Astrocyte (in vitro differentiated cells and primary cell): ENCODE measurements at places on chromosomes 7 and 10. TPM values are rescaled to one million over a fixed set of nuclear protein-coding genes. Genes with fewer than 3 reads are reported as not detected.

Gene KCNH2
- total RNA-seq = 4.5 and 4.6 TPM in 2 replicates

Gene SPDYE2B
- total RNA-seq = not detected in 2 replicates

Gene MYH16
- 0.11 and 0.24 TPM in 2 replicates for total RNA-seq

Gene IGFBP3
- total RNA-seq = 1,092 and 1,283 TPM in 2 replicates

DNA sequence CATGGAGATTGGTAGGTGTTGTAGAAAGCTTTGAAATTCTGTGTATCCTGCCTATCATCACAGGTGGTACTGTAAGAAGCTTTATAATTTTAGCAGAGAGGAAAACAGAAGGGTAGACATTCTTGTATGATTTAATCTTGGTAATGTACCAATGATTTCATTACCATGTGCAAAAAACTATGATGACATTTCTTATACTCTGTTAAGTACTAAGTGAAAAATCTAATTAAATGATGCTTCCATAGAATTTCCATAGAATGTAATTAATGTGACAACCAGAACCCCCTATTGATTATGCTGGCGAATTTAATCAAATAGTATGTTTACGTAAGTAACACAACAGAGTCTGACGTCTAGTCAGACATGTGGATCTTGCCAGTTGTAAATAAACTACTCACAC lies 16.0 kb upstream of the RHOBTB1 start:
- H3K27ac ChIP-seq = no peak overlapping the region
- H3K27me3 ChIP-seq = no peaks in the 10 kb centered on the region
- no peak overlapping the region for H3K4me3 ChIP-seq
- H3K4me1 ChIP-seq = peaks cover 41% of the 10 kb centered on the region
- H3K36me3 ChIP-seq = no peaks in the 10 kb centered on the region

DNA sequence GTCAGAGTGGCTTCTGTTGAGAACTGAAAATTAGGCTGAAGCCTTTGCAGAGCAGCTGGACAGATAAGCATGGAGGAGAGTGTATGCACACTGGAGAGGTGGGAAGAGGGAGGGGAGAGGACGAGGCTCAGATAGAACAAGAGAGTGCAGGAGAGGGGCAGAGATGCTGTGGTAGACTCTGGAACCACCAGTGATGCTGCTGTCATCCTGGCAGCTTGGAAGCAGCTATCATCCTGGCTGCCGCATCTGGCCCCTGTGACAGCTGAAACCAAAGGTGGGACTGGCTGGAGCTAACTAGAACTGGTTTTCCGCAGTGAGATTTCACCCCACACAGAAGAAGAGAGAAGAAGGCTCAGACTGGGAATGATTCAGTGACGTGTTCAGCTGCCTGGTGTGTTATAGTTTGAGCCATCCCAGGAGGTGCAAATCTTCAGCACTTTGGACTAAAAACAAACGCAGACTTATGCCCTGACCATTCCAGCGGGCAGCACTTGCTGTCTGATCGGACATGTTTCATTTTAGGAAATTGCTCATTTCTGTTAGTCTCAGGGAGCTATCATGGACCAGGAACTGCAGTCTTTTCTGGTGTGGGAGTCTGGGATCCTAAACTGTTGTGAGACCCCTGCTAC lies 38.4 kb downstream of the EEPD1 start:
- H3K27me3 ChIP-seq = no peaks in the 10 kb centered on the region
- DNase-seq = no peak
- H3K4me1 ChIP-seq = peaks cover 18% of the 10 kb centered on the region
- H3K27ac ChIP-seq = peak overlapping the region; percentile 56
- H3K36me3 ChIP-seq = no peaks in the 10 kb centered on the region

DNA sequence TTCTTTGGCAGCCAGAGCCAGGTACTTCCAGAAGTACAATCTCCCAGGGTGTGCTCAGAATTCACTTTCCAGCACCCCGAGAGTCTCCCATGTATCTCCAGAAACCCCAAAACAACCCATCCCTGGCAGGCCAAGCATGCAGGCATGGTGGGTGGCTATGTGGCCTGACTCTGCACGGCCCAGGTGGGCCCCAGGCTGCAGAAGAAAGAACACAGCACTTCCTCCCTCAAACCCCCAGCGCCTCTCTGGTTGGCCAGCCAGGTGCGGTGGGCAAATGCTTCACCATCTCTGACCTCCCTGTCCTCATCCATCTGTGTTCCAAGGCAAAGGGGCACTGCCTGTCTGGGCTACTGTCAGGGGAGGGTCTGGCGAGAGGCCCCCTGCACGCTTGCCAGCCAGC lies 100.3 kb downstream of the MKI67 start:
- H3K27ac ChIP-seq = no peak overlapping the region
- DNase-seq = no peak
- no peak overlapping the region for H3K4me3 ChIP-seq
- H3K27me3 ChIP-seq = no peaks in the 10 kb centered on the region
- no peaks in the 10 kb centered on the region for H3K36me3 ChIP-seq

DNA sequence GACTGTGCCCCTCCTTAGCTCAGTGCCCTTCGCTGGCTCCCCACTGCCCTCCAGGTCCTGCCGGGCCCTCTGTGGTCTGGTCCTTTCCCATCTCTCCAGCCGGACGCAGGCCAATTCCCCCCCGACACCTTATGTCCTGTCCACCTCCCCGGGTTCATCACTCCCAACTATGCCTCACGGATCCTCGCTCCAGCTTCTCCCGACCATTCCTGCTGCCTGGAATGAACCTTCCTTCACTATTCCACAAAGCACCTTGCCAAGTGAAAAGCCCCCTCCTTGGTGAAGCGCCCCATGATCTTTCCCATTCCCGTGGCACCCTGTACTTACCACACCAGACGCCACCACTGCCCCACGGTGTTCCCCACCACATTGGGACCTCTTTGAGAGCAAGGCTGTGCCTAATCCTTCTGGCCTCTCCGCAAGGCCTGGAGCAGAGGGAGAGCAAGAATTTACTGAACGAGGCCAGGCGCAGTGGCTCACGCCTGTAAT lies 47.2 kb downstream of the TMEM270 start:
- no peaks in the 10 kb centered on the region for H3K36me3 ChIP-seq
- H3K4me1 ChIP-seq = peaks cover 7% of the 10 kb centered on the region
- no peaks in the 10 kb centered on the region for H3K27me3 ChIP-seq
- no peak for DNase-seq

GRCh38 chr7:98745722-98746318 lies 124.0 kb downstream of the TMEM130 start:
- no peaks in the 10 kb centered on the region for H3K4me1 ChIP-seq
- H3K4me3 ChIP-seq = no peak overlapping the region
- H3K27me3 ChIP-seq = peaks cover 2% of the 10 kb centered on the region
- no peak for DNase-seq
- H3K27ac ChIP-seq = no peak overlapping the region
- no peaks in the 10 kb centered on the region for H3K36me3 ChIP-seq

DNA sequence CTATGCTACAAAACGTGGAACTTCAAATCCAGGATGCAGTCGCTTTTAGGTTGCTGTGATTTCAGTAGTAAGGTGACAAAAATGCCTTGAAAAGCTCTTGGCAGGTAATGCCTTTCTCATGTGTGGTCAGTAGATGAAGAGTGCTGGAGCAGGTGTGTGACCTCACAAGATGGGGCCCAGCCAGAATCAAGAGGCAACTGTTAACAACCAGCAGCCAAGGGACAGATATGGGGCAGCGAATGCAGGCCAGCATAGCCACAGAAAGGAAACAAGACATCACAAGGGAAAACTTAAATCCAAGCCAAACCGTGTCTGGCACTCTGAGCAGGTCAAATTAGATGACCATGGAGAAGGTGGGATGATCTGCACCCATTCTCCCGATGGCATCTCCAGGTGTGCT lies 12.3 kb downstream of the HUS1 start:
- H3K27ac ChIP-seq = no peak overlapping the region
- H3K4me1 ChIP-seq = no peaks in the 10 kb centered on the region
- H3K36me3 ChIP-seq = peaks cover 48% of the 10 kb centered on the region

DNA sequence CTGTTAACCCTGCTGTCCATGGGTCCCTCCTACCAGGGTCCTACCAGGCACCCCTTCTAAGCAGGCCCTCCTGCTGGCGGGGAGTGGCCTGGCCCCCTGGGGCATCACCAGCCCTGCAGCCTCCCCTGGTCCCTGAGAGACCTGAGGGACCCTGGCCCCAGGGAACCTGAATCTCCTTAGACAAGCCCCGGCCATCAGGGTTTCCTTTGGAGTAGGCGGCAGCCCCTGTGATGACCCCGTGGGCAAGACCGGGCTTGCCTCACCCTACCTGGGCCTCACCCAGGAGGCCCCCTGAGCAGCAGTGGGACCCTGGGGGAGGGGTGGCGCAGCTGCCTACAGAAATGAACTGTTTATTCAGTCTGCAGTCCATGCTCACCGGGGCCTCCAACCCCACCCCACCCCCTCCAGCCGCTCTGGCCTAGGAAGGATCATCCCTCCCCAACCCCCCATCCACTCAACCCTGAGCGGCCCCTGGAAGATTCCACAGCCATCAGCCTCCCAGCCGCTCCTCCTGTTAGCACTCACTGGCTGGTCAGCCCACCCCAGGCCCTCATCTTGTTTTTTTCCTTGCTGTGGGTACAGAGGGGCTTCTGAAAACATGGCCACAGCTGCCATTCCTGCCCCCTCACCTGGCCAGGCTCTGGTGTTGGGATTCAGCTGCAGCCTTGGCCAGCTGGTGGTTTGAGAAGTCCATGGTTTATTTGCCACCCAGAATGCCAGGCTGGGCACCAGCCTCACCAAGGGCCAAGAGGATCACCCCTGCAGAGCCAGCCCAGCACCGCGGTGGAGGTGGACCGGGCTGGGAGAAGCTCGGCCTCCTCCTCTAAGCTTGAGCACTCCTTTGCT lies 34.8 kb upstream of the CHST15 start:
- no peak overlapping the region for H3K4me3 ChIP-seq

GRCh38 chr7:99557940-99558305 lies 519 bp upstream of the ZNF655 start:
- peak overlapping the region; percentile 91 for H3K4me3 ChIP-seq

DNA sequence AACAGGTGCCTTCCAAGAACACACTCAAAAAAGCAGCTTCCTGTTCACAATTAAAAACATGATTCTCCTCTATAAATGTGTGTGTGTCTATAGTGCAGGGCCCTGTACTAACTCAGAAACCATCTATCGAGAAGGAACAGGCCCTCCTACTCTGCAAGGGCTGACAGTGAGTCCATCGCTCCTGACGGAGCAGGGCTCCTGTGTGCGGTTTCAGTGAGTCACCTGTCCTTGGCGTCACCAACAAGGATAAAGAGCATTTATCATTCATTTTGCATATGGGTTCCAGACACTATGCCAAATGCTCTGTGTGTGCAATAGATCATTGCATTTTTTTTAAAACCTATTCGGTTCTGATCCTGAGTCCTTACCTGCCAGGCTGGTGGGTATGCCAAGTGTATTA lies 63.7 kb downstream of the TACC2 start:
- peak; percentile 74 for DNase-seq
- H3K27me3 ChIP-seq = peaks cover 2% of the 10 kb centered on the region
- no peak overlapping the region for H3K27ac ChIP-seq
- no peaks in the 10 kb centered on the region for H3K36me3 ChIP-seq
- no peaks in the 10 kb centered on the region for H3K4me1 ChIP-seq
- H3K4me3 ChIP-seq = no peak overlapping the region

DNA sequence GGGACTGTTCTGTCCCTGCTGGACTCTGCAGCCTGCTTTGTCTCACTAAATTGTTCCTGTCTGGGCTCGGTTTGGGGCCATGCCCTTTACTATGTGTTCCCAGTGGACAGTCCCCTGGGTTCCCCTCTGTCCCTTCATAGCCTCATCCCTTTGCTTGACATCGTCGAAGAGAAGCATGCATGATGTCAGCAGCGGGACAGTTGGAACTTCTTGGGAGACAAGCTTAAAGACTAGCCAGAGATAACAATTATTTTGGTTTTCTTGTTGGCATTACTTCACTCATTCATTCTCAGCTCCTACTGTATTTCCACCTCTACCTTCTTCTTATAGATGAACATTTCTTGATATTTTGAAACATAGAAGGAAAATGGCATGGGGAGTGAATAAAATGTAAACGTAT lies 2.7 kb downstream of the EPHB6 start:
- H3K27ac ChIP-seq = no peak overlapping the region
- H3K4me3 ChIP-seq = no peak overlapping the region
- H3K4me1 ChIP-seq = peaks cover 8% of the 10 kb centered on the region
- no peak for DNase-seq

- no peaks in the 10 kb centered on the region for H3K36me3 ChIP-seq
- no peak overlapping the region for H3K27ac ChIP-seq
- DNase-seq = peak; percentile 85
- H3K4me3 ChIP-seq = no peak overlapping the region
- H3K27me3 ChIP-seq = no peaks in the 10 kb centered on the region
Observed at GRCh38 chr7:75727881-75728593, 10.7 kb downstream of the HIP1 start.

DNA sequence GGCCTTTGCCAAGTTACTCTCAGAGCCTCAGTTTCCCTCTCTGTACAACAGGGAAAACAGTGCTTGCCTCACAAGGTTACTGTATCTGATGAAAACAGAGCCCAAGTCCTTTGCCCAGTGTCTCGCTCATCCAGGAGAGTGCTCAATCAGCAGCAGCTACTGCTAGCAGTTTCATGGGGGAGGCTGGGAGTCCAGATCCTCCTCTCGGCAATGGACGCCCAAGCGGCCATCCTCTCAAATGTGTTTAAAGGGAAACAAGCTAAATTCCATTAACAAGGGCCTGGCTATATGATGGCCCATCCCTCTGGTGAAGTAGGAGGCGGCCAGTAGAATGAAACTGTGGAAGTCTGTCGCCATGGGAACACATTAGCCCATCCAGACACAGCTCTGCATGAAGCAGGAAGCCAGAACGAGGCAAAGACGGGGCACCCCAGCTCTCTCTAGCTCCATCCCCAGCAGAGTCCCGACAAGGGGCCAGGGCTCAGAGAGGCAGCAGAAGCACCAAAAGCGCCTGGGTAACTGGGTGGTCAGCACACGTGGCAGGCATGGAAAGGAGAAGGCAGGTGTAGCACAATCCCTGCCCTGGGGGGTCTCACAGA lies 35.2 kb downstream of the FAM53B start:
- no peak overlapping the region for H3K4me3 ChIP-seq
- no peak for DNase-seq
- H3K36me3 ChIP-seq = no peaks in the 10 kb centered on the region
- no peaks in the 10 kb centered on the region for H3K27me3 ChIP-seq
- no peaks in the 10 kb centered on the region for H3K4me1 ChIP-seq

DNA sequence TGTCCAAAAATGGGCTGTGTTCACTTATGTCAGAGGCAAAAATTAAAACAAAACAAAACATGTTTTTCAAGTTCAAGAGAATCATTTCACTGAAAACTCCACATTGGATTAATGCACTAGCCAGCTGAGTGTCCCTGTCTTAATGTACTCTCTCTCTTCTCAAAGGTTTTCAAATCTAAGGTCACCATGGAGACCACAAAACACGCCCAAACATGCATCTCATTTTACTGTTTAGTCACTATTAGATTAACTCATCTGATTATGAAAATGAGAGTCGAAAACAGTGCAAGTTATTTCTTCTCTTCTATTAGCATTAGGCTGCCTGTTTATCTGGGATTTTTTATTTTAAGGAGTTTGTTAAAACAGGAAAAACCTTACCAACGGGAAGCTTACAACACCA lies 70.8 kb upstream of the ASAH2 start:
- H3K27ac ChIP-seq = peak overlapping the region; percentile 24
- DNase-seq = peak; percentile 73
- H3K4me3 ChIP-seq = no peak overlapping the region
- H3K27me3 ChIP-seq = no peaks in the 10 kb centered on the region
- peaks cover 32% of the 10 kb centered on the region for H3K4me1 ChIP-seq

GRCh38 chr10:69906425-69906824 lies 104.7 kb downstream of the COL13A1 start:
- H3K4me1 ChIP-seq = no peaks in the 10 kb centered on the region
- H3K27me3 ChIP-seq = no peaks in the 10 kb centered on the region
- H3K27ac ChIP-seq = no peak overlapping the region

- no peak overlapping the region for H3K4me3 ChIP-seq
- no peaks in the 10 kb centered on the region for H3K4me1 ChIP-seq
- H3K36me3 ChIP-seq = no peaks in the 10 kb centered on the region
- DNase-seq = peak; percentile 4
- peaks cover 21% of the 10 kb centered on the region for H3K27me3 ChIP-seq
Observed at GRCh38 chr10:79933961-79934360, 14.9 kb downstream of the SFTPD start.
